AG04450 (cell line): ENCODE measurements at places on chromosomes 5 and 9. TPM values are rescaled to one million over a fixed set of nuclear protein-coding genes. Genes with fewer than 3 reads are reported as not detected.
A peak's percentile ranks its signal among the peaks of the same experiment; 100 is the strongest.

Gene PRRX2
- polyA plus RNA-seq, result 8.3 and 15.0 TPM in 2 replicates

Gene LHX6
- polyA plus RNA-seq, result not detected in 2 replicates

Gene MARCOL
- not detected in 2 replicates for polyA plus RNA-seq

Gene RGS7BP
- not detected in 2 replicates for polyA plus RNA-seq

GRCh38 chr5:127431977-127432585, 85.4 kb upstream of the PRRC1 start:
- DNase-seq, result no peak

GRCh38 chr5:53927668-53928247, 367.3 kb downstream of the NDUFS4 start:
- DNase-seq, result no peak

DNA sequence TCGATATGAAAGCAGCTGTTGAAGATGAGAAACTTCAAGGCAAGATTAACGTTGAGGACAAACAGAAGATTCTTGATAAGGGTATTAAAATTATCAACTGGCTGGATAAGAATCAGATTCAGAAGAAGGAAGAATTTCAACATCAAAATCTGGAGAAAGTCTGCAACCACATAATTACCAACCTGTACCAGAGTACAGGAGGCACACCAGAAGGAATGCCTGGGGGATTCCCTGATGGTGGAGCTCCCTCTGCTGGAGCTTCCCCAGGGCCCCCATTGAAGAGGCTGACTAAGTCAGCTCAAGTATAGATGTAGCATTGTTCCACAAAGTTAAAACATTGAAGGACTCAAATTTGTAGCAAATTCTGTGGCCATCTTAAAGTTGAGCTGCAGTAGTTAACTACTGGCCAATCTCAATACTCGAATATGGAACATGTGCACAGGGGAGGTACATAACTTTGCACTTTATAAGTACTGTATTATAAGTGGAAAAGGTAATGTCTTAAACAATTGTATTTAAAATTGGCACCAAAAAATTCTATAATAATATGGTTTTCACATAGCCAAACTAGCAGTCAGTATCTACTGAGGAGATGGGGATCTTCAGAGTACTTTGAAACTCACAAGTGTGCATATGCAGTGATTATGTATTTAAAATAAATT, 237.5 kb downstream of the CHSY3 start:
- peak; percentile 10 for DNase-seq

DNA sequence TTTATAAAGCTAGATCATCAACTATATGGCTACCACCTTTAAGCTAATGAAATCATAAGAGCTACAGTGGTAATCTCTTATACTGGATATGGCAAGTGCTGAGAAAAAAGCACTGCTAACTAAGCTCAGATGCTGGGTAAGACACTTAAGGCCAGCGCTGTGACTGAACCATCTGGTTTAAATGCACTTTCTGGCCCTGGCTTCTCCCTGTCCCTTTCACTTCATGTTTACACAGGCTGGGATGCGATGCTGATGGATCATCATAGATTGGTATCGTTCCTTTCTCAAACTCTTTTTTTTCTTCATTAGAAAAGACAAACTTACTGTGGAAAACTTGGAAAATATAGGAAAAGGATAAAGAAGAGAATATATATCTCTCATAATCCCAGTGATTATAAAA, 52.3 kb downstream of the KIF24 start:
- DNase-seq, result no peak

DNA sequence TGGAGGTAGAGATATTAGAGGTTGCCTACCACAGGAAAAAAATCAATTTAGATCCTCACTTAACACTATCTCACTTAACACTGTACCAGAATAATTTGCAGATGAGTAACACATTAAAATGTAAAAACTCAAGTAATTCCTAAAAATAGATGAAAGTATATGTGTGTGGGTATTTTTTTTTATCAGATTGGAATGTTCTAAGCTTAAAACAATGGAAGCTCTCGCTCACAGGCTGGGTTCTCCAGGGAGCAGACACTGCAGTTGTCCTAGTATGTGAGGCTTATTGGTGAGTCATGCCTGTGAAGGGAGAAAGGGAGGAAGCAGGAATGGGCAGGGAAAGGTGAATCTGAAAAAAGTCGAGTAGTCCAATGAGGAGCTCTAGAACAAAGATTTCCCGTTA, 181.3 kb upstream of the ZNF608 start:
- no peak for DNase-seq

DNA sequence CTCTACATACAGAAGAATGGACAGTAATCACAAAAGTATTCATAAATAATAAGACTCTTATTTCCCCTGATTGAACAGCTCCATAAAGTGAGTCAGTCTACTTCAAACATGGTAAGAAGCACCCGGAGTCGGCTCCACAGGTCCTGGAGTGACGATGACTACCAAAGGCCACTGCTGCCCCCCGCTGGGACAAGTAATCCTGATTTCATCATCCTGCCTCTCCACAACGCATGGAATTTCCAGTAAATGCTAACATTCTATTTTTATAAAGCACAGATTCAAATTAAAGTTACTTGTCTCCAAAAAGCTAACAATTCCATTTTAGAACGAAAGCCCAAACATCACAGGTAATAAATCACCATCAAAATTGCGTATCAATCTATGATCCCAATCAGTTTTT, 16.2 kb downstream of the ATPSCKMT start:
- DNase-seq, result peak; percentile 84

- DNase-seq, result no peak
Observed at GRCh38 chr5:35780236-35780635, 76.5 kb upstream of the IL7R start.

- DNase-seq, result no peak
Observed at GRCh38 chr9:130172161-130172857, at the start of gene NCS1. Gene NCS1 (plus strand): TSS chr9:130172404. CDS start chr9:130172664, 260 bp downstream.

- DNase-seq, result no peak
Observed at GRCh38 chr5:151065609-151066008, 15.2 kb downstream of the TNIP1 start.

GRCh38 chr9:87216036-87216435, 268.7 kb upstream of the GAS1 start:
- no peak for DNase-seq

- DNase-seq, result no peak
Observed at GRCh38 chr9:88988796-88989641, 2.2 kb upstream of the S1PR3 start.

GRCh38 chr9:71675857-71676165, 92.5 kb downstream of the CEMIP2 start:
- no peak for DNase-seq

GRCh38 chr5:66558560-66558959, 37.6 kb upstream of the MAST4 start:
- DNase-seq, result no peak
